ENCODE measurements at places on chromosomes 7 and 10.

DNA sequence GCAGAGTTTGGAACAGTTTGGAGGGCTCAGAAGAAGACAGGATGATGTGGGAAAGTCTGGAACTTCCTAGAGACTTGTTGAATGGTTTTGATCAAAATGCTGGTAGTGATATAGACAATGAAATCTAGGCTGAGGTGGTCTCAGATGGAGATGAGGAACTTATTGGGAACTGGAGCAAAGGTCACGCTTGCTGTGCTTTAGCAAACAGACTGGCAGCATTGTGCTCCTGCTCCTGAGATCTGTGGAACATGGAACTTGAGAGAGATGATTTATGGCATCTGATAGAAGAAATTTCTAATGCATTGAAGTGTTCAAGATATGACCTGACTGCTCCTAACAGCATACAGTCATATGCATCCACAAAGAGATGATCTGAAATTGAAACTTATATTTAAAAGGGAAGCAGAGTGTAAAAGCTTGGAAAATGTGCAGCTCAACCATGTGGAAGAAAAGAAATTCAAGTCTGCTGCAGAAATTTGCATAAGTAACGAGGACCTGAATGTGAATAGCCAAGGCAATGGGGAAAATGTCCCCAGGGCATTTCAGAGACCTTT, 186.9 kb upstream of the PHYHIPL start:
- H3K27ac ChIP-seq: no peak overlapping the region
- no peaks in the 10 kb centered on the region for H3K36me3 ChIP-seq
- H3K4me1 ChIP-seq: no peaks in the 10 kb centered on the region
- H3K27me3 ChIP-seq: no peaks in the 10 kb centered on the region
- no peak overlapping the region for H3K4me3 ChIP-seq

DNA sequence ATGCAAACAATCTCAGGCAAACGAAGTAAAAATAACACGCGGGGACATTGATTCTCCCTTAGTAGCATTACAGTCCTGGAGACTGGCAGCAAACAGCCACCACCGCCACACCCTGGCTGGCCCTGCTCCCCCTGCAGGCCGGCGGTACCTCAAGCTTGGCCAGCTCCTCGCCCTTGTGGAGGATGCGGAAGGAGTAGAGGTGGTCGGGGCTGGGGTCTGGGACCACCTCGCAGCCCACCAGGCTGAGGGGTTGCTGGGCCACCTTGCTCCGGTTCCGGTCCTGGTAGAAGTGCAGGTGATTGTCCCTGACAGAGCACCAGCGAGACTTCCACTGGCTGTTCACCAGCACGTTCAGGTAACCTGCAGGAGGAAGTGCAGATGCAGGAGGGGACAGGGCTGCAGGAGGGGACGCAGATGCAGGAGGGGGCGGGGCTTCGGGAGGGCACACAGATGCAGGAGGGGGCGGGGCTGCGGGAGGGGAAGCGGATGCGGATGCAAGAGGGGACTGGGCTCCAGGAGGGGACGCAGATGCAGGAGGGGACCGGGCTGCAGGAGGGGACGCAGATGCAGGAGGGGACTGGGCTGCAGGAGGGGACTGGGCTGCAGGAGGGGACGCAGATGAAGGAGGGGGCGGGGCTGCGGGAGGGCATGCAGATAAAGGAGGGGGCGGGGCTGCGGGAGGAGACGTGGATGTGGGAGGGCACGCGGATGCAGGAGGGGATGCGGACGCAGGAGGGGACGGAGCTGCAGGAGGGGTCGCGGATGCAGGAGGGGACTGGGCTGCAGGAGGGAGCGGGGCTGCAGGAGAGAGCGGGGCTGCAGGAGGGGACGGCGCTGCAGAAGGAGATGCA, 65.7 kb downstream of the VWA2 start:
- peak overlapping the region; percentile 41 for H3K4me3 ChIP-seq
- H3K27ac ChIP-seq: no peak overlapping the region
- no peaks in the 10 kb centered on the region for H3K27me3 ChIP-seq

DNA sequence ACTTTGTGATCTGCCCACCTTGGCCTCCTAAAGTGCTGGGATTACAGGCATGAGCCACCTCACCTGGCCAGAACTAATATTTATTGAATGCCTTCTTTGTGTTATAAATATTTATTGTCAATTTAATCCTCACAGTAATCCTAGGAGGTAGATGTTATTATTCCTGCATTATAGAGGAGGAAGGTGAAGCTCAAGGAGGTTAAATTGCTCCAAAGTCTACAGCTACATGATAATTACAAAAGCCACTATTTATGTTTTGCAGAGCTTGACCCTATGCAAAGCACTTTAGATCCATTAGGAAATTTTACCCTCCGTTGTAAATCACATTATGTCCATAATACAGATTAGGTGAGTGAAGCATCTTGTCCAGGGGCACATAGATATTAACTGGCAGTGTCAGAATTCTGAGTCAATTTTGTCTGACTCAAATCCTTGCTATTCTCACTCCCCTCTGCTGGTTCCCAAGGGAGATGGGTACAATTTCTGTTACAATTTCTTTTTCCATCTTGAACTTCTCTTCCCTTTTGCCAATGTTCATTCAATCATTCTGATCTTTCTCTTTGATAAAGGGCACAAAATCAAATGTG, 25.7 kb upstream of the CDK14 start:
- no peaks in the 10 kb centered on the region for H3K27me3 ChIP-seq
- H3K27ac ChIP-seq: no peak overlapping the region
- no peak for DNase-seq
- no peak overlapping the region for H3K4me3 ChIP-seq
- H3K36me3 ChIP-seq: no peaks in the 10 kb centered on the region
- no peaks in the 10 kb centered on the region for H3K4me1 ChIP-seq

- H3K27me3 ChIP-seq: no peaks in the 10 kb centered on the region
- H3K36me3 ChIP-seq: no peaks in the 10 kb centered on the region
- no peak overlapping the region for H3K27ac ChIP-seq
- H3K4me3 ChIP-seq: no peak overlapping the region
Observed at GRCh38 chr10:91024541-91024940, 103.7 kb upstream of the ANKRD1 start.

DNA sequence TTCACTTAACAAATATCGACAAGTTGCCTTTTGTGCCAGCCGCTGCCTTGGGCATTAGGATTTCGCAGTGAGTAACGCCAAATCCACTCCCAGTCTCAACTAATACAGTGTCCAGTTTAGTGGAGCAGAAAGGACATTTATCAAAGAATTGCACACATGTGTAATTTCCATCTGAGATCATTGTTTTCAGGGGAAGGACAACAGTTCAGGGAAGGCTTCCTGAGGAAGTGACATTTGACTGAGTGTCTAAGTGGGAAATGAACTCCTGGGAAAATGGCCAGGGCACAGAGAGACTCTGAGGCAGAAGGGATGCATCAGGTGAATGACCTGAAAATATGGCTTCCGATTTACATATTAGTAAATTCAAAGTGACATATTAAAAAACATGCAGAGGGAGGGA, 89.4 kb downstream of the ITGA8 start:
- no peak for DNase-seq
- H3K4me3 ChIP-seq: no peak overlapping the region
- H3K27ac ChIP-seq: no peak overlapping the region
- no peaks in the 10 kb centered on the region for H3K4me1 ChIP-seq

DNA sequence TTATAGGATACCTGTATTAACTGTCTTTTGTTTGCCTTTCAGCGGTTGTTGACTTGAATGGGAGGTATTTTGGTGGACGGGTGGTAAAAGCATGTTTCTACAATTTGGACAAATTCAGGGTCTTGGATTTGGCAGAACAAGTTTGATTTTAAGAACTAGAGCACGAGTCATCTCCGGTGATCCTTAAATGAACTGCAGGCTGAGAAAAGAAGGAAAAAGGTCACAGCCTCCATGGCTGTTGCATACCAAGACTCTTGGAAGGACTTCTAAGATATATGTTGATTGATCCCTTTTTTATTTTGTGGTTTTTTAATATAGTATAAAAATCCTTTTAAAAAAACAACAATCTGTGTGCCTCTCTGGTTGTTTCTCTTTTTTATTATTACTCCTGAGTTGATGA, 26.6 kb downstream of the RBM17 start:
- H3K27ac ChIP-seq: no peak overlapping the region
- peaks cover 67% of the 10 kb centered on the region for H3K36me3 ChIP-seq
- H3K4me3 ChIP-seq: no peak overlapping the region
- DNase-seq: no peak
- peaks cover 8% of the 10 kb centered on the region for H3K4me1 ChIP-seq

- H3K4me1 ChIP-seq: peaks cover 16% of the 10 kb centered on the region
- no peak overlapping the region for H3K27ac ChIP-seq
- peak; percentile 79 for DNase-seq
- no peaks in the 10 kb centered on the region for H3K36me3 ChIP-seq
- H3K4me3 ChIP-seq: no peak overlapping the region
Observed at GRCh38 chr7:37832194-37832593, 16.2 kb upstream of the NME8 start.

DNA sequence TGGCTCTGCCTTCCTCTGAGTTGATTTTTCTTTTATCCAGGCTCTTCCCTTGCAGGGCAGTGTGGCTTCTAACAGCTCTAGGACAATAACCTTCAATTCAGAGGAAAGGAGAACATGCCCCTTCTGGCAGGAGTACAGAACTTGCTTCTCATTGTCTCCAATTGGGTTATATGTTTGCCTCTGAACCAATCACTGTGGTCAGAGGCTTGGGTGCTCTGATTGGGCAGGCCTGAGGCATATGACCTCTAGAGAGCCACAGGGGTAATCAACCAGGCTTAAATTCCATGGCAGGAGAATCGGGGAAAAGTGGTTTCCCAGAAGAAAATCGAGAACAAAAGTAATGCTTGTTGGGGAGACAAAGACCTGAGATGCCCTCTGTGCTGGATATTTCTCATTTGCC, 240.0 kb downstream of the REEP3 start:
- no peaks in the 10 kb centered on the region for H3K4me1 ChIP-seq
- DNase-seq: no peak
- H3K36me3 ChIP-seq: no peaks in the 10 kb centered on the region

- H3K27me3 ChIP-seq: no peaks in the 10 kb centered on the region
- DNase-seq: no peak
- H3K36me3 ChIP-seq: no peaks in the 10 kb centered on the region
- no peak overlapping the region for H3K27ac ChIP-seq
- no peaks in the 10 kb centered on the region for H3K4me1 ChIP-seq
- H3K4me3 ChIP-seq: no peak overlapping the region
Observed at GRCh38 chr10:15067154-15067553, 21.4 kb downstream of the ACBD7 start.
